ENCODE measurements at places on chromosomes 5 and 9. TPM values are rescaled to one million over a fixed set of nuclear protein-coding genes. Genes with fewer than 3 reads are reported as not detected.

DNA sequence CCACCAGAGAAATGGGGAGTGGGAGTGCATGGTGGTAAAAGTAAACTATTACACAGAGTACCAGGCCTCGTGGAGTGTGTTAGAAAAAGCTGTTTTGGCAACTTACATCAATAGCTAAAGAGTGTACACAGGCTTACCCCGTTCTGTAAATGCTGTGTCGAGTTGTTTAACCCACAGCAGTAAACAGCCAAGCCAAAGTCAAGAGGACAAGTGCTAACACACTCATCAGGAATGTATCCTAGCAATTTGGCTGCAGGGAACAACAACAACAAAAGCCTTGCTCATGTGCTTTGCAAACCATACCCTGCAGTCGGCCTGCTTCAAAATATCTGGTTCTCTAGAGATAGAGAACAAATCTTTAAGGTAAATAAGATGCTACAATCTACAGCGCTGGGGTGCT lies 15.9 kb downstream of the DAP start:
- no peak for DNase-seq
- peaks cover 8% of the 10 kb centered on the region for H3K4me1 ChIP-seq
- peaks cover 35% of the 10 kb centered on the region for H3K36me3 ChIP-seq

DNA sequence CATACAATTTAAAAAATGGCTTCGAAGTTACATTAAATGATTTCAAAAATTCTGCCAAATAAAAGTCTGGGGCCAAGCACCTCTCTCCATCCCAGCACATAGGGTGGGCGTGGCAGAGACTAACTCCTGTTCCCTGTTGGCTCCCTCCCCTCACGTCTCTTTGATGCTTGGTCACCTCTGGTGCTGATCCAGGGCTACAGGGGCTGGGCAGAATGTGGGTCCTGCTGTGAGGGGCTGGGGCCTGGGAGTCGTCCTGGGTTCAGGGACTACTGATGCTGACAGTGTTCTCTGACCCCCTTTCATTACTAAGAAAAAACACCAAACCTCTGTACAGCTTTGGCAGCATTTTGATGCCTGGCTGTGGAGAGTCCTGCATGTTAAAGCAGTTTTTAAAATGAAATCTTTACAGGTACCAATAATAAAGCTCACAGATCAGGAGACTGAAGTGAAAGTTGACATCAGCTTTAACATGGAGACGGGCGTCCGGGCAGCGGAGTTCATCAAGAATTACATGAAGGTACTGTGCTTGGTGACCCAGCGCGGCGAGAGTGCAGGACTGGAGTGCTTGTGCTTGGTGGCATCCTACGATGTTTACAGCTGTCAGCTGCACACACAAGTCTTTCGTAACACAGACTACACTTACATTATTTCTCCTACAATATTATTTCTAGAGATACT lies 29.0 kb downstream of the TENT4A start:
- DNase-seq, result no peak
- H3K27me3 ChIP-seq, result no peaks in the 10 kb centered on the region
- no peak overlapping the region for H3K27ac ChIP-seq
- H3K4me3 ChIP-seq, result no peak overlapping the region

GRCh38 chr9:126927419-126927818 lies 12.8 kb downstream of the RALGPS1 start:
- no peak overlapping the region for H3K27ac ChIP-seq
- peaks cover 2% of the 10 kb centered on the region for H3K27me3 ChIP-seq
- no peaks in the 10 kb centered on the region for H3K36me3 ChIP-seq

NUDT12 gene
- 0.20 TPM for total RNA-seq

GRCh38 chr5:78293851-78294247 lies 649 bp downstream of the AP3B1 start:
- H3K4me3 ChIP-seq, result peak overlapping the region; percentile 95
- DNase-seq, result no peak
- H3K27me3 ChIP-seq, result peaks cover 3% of the 10 kb centered on the region

DNA sequence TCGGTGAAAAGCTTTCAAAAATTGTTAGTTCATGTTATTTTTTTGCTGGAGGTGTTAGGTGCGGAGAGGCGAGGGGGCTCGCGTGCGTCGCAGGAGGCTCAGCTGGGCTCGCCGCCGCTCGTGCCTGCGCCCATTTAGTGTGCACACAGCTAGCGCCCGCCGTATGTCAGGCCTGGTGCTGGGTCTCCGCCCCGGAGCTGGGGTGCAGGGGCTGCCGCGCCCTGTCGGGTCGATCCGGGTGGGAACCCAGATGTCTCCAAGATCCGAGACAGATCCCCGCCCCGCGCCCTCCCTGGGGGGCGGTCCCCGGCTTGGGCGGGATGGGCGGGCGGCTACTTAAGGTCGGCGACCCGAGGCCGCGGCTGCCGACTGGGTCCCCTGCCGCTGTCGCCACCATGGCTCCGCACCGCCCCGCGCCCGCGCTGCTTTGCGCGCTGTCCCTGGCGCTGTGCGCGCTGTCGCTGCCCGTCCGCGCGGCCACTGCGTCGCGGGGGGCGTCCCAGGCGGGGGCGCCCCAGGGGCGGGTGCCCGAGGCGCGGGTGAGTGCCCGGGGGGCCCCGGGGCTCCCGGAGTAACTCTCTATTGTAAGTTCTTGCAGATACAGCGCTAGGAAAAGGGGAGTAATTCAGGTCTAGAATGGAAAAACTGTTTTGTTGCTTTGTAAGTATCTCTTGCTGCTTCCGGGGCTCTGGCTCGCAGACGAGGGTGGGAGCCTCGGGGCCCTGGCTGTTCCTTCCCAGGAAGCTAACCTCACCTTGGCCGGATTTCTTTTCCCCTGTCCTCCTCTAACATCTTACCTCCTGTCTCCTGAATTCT lies 31.7 kb downstream of the GSN start:
- no peaks in the 10 kb centered on the region for H3K27me3 ChIP-seq
- H3K4me3 ChIP-seq, result peak overlapping the region; percentile 86
- peaks cover 16% of the 10 kb centered on the region for H3K4me1 ChIP-seq

DNA sequence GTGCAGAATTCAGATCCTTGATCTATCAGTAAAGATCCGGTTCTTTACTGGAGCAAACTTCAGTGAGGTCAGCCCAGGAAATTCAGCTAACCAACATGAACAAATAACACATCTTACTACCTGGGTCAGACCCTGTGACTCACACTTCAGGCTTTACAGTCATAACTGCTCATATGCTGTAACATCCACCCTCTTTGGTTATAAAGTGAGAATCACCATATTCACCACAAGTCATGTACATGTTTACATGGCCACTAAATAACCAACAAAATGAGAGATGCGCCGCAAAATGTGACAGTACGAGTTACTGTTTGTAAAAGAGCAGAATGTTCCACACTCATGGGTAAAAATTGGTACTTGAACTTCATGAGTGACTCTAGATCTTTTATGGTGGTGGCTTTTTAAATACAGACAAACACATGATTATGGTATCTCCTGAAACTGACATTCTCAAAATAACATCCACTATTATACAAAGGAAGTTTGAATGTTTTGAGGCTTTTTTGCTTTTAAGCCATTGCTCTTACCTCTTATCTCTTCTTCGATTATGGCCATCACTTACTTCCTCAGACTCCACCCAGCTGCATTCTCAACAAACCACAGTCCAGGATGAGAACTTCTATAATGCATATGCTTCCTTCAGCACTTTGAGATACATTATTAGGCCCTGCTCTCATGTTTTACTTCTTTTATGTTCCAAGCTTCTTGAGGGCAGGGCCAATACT lies 516.6 kb downstream of the RAB3C start:
- no peaks in the 10 kb centered on the region for H3K27me3 ChIP-seq
- DNase-seq, result peak; percentile 85
- no peaks in the 10 kb centered on the region for H3K36me3 ChIP-seq
- H3K4me1 ChIP-seq, result peaks cover 45% of the 10 kb centered on the region
- peak overlapping the region; percentile 71 for H3K4me3 ChIP-seq

DNA sequence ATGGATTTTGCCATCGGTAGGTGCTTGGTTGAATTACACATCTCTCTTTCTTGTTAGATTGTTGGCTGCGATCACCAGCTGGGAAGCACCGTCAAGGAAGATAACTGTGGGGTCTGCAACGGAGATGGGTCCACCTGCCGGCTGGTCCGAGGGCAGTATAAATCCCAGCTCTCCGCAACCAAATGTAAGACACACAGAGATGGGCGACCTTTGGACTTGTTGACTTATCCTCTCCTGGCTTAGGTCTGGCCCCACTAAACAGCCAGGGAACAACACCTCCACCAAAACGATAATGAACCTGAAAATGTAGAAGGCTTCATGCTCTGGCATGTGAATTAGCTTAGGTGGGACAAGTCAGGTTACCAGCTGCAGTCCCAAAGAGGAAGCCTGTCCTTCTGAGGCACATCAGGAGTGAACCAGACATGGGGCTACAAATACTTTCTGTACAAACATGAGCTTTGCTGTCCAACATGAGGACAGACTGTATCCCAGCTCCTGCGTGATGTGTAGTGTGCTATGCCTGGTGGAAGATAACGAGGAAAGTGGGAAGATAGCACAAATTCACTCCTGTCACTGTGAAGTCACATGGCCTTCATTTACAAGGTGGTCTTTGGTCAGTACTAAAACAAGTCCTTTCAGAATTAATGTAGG lies 148.4 kb downstream of the ADAMTSL1 start:
- H3K27me3 ChIP-seq, result no peaks in the 10 kb centered on the region
- H3K4me1 ChIP-seq, result no peaks in the 10 kb centered on the region
- DNase-seq, result no peak
- H3K27ac ChIP-seq, result no peak overlapping the region
- no peak overlapping the region for H3K4me3 ChIP-seq
- H3K36me3 ChIP-seq, result no peaks in the 10 kb centered on the region

DNA sequence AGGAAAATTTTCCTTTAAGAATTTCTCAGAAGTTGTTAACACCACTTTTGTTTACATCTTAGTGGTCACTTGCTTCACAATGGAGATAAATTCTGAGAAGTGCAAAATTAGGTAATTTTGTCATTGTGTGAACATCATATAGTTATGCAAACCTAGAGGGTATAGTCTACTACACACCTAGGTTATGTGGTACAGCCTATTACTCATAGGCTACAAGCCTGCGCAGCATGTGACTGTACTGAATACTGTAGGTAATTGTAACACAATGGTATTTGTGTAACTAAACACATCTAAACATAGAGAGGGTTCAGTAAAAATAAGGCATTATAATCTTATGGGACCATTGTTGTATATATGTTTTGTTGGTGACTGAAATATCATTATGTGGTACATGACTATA lies 388.7 kb upstream of the POU5F2 start:
- no peaks in the 10 kb centered on the region for H3K4me1 ChIP-seq
- H3K27ac ChIP-seq, result no peak overlapping the region
- no peaks in the 10 kb centered on the region for H3K36me3 ChIP-seq
- peaks cover 21% of the 10 kb centered on the region for H3K27me3 ChIP-seq

- no peaks in the 10 kb centered on the region for H3K27me3 ChIP-seq
- DNase-seq, result peak; percentile 2
- no peak overlapping the region for H3K27ac ChIP-seq
- peaks cover 6% of the 10 kb centered on the region for H3K4me1 ChIP-seq
Measured at GRCh38 chr9:134123764-134124128, 12.1 kb upstream of the WDR5 start.

DNA sequence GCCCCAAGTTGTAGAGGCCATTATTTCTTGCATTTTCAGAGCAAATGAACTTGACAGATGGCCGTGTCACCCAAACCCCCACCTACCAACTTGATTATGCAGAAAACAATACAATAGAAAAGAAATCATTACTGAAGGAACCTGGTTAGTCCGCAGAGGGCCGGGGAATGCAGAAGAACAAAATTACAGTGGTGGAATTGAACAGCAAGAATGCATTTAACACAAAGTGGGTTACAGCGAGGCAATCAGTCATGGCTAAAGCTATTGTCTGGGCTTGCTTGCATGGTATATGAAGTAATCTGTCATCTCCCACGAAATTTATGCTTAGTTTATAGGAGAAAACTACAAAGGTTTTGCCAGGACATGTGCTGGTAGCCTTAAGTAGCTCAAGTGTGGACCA lies 238.3 kb upstream of the IRX1 start:
- no peaks in the 10 kb centered on the region for H3K27me3 ChIP-seq
- H3K4me1 ChIP-seq, result no peaks in the 10 kb centered on the region
- no peaks in the 10 kb centered on the region for H3K36me3 ChIP-seq
- no peak for DNase-seq
- H3K4me3 ChIP-seq, result no peak overlapping the region
- H3K27ac ChIP-seq, result no peak overlapping the region

GRCh38 chr5:128722551-128722950 lies 184.5 kb upstream of the FBN2 start:
- H3K4me3 ChIP-seq, result no peak overlapping the region
- H3K36me3 ChIP-seq, result peaks cover 4% of the 10 kb centered on the region
- no peaks in the 10 kb centered on the region for H3K27me3 ChIP-seq

WDR31 gene
- 0.83 TPM for total RNA-seq

SLC6A7 gene
- total RNA-seq, result not detected

THBS4 gene
- total RNA-seq, result 0.31 TPM

GRCh38 chr5:55022450-55022849 lies 1.6 kb upstream of the GZMK start:
- peaks cover 47% of the 10 kb centered on the region for H3K4me1 ChIP-seq
- peak overlapping the region; percentile 50 for H3K4me3 ChIP-seq
- H3K27me3 ChIP-seq, result no peaks in the 10 kb centered on the region

UBE2D2 gene
- 190 TPM for total RNA-seq

GRCh38 chr5:23139338-23140171 lies 286.4 kb upstream of the CDH12 start:
- no peak overlapping the region for H3K4me3 ChIP-seq
- H3K27ac ChIP-seq, result no peak overlapping the region
- no peak for DNase-seq
- H3K36me3 ChIP-seq, result peaks cover 13% of the 10 kb centered on the region

DNA sequence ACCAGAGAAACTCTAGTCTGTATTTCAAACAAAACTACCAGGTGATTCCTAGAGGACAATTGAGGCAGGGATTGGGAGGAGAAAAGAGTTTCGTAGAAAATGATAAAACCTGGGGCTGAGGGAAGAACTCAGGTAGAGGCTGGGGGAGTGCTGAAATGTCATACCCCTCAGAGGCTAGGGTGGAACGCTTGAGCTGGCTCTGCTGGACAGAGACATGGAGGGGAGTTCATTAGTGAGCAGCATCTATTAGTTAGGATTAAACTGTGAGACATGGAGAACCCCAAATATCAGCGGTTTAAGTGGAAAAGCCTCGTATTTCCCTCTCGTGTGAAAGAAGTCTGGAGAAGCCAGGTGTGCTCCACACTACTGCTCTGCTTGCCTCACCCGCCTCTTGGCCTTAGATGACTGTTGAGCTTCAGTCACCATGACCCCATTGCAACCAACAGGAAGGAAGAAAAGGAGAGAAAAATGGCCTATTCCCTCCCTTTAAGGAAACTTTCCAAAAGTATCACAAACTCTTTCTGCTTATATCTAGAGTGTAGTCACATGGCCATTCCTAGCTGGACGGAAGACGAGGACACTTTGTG lies 53.7 kb upstream of the ABCA1 start:
- H3K36me3 ChIP-seq, result no peaks in the 10 kb centered on the region
- H3K27ac ChIP-seq, result no peak overlapping the region
- peaks cover 25% of the 10 kb centered on the region for H3K4me1 ChIP-seq
- peaks cover 23% of the 10 kb centered on the region for H3K27me3 ChIP-seq
- no peak overlapping the region for H3K4me3 ChIP-seq
- no peak for DNase-seq

DNA sequence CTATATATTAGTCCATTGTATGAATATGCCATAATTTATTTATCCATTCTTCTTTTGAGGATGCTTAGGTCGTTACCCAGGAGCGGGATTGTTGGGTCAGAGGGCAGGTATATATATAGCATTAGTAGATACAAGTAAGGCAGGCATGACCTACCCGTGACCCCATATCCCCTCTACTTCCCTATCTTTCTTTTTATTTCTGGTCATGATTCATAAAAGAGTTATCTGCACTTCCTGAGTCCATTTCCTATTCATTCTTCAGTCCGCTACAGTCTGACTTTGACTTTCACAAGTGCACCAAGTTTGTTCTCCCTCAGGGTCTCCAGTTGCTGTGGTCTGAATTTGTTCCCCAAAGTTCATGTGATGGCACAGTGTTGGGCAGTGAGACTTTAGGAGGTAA lies 6.9 kb downstream of the RHOBTB3 start:
- no peak overlapping the region for H3K4me3 ChIP-seq
- no peaks in the 10 kb centered on the region for H3K27me3 ChIP-seq
- H3K36me3 ChIP-seq, result peaks cover 13% of the 10 kb centered on the region
- DNase-seq, result no peak
- peaks cover 19% of the 10 kb centered on the region for H3K4me1 ChIP-seq

All from natural killer cell treated with Interleukin-12 subunit alpha and Interleukin-12 subunit beta and Interleukin-15 and Interleukin-18, amount 100 ng/mL, for 72 hours (primary cell).